WTC11 (cell line): ENCODE measurements at places on chromosomes 12 and 14.
A peak's percentile ranks its signal among the peaks of the same experiment; 100 is the strongest.

DNA sequence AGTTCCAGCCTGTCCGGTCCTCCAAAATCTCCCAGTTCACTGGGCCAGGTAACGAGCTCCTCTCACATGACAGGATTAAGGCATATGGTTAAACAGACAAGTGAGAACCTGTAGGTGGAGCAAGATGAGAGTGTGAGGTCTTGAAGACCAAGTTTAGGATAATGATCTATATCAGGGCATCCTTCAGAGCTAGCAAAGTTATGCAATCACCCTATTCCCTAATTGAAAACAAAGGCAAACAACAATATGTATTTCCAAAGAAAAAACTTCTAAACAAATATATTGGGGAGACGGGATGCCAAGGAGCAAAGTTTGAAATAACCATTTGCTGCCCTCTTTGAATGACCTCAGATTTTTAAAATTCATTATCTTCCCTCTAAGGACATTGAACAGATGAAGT, 571.2 kb downstream of the BCL11B start:
- no peak for DNase-seq
- no peaks in the 10 kb centered on the region for H3K36me3 ChIP-seq
- peaks cover 38% of the 10 kb centered on the region for H3K4me1 ChIP-seq
- H3K27ac ChIP-seq: no peak overlapping the region
- H3K27me3 ChIP-seq: no peaks in the 10 kb centered on the region
- no peak overlapping the region for H3K4me3 ChIP-seq

DNA sequence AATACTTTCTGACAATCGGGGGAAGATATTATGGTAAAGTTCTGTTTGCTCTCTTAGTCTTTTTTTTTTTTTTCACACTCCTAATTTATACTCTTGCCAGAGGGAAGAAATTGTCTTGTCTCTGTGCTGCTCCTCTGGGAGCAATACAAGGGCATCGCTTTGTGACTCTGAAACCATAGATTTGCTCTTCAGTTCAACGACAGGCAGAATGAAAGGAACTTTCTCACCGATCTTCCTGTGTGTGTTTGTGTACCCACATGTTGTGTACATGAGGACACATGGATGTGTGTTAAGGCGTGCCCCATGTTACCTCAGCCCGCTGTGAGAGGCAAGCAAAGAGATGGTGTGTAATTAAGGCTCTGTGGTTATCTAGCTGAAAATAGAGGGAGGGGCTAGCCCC, 457.6 kb downstream of the EGLN3 start:
- H3K36me3 ChIP-seq: peaks cover 11% of the 10 kb centered on the region
- H3K4me1 ChIP-seq: 0 out of 2 replicates have a peak, but pooled peaks cover 5% of the 10 kb centered on the region
- peaks cover 5% of the 10 kb centered on the region for H3K27me3 ChIP-seq
- no peak overlapping the region for H3K4me3 ChIP-seq
- no peak for DNase-seq

- no peak for DNase-seq
- H3K27ac ChIP-seq: no peak overlapping the region
- 0 out of 2 replicates have a peak, but pooled peaks cover 2% of the 10 kb centered on the region for H3K4me1 ChIP-seq
- H3K27me3 ChIP-seq: no peaks in the 10 kb centered on the region
These were observed 111.4 kb downstream of the DACT1 start for GRCh38 chr14:58749066-58749669.

GRCh38 chr14:97851428-97851995, 1054.3 kb downstream of the VRK1 start:
- H3K27me3 ChIP-seq: no peaks in the 10 kb centered on the region
- DNase-seq: no peak
- H3K4me3 ChIP-seq: no peak overlapping the region
- H3K36me3 ChIP-seq: no peaks in the 10 kb centered on the region

GRCh38 chr12:19200261-19200660, 70.7 kb downstream of the PLEKHA5 start:
- H3K27ac ChIP-seq: peak overlapping the region; percentile 68; the same call in 1 of the 2 replicates
- H3K36me3 ChIP-seq: no peaks in the 10 kb centered on the region
- peaks cover 56% of the 10 kb centered on the region for H3K4me1 ChIP-seq
- H3K27me3 ChIP-seq: no peaks in the 10 kb centered on the region
- no peak for DNase-seq
- H3K4me3 ChIP-seq: no peak overlapping the region

GRCh38 chr14:79279645-79280597, 931.4 kb downstream of the DIO2 start:
- peak; percentile 15 for DNase-seq
- H3K36me3 ChIP-seq: peaks cover 4% of the 10 kb centered on the region; the same call in 1 of the 2 replicates
- peaks cover 74% of the 10 kb centered on the region for H3K27me3 ChIP-seq

DNA sequence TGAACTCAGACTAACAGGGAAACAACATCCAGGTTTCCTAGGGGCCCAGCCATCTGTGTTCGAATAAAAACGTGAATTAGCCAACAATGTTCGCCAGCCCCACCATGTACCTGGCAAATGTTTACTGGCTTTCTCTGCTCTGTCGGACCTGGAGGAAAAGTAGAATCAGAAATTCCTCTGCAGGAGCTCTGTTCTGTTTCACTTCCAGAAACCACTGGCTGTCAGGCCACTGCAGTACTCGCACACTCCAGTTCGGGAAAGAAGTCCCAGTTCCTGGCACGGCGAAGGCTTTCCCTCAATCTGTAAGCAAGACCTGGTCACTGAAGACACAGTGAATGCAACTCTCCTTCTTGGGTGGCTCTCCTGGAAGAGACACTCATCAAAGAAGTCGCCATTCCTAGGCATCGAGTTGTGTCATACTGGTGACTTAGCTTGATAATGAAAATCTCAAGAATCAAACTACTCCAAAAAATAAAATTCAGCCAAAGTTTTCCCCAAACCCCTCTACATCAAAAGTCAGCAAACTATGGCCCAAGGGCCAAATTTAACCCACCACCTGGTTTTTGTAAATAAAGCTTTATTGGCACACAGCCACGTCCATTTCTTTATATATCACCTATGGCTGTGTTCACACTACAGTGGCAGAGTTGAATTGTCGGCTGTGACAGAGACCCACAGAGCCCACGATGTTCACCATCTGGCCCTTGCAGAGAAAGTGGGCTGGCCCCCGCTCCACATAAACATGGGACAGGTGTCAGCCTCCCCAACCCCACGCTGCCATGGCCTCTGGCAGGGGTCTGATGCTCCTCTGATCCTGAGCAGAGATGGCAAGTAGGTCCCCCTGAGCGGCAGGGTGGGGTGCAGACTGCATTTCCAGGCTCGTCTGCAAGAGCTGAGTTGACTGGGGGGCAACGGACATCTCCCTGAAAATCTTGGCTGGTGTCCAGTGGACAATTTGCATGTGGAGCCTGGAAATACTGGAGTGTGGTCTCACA, 189.2 kb upstream of the DIO3 start:
- H3K36me3 ChIP-seq: no peaks in the 10 kb centered on the region
- peaks cover 10% of the 10 kb centered on the region for H3K4me1 ChIP-seq
- H3K27ac ChIP-seq: no peak overlapping the region
- H3K27me3 ChIP-seq: no peaks in the 10 kb centered on the region
- H3K4me3 ChIP-seq: no peak overlapping the region

GRCh38 chr14:64244279-64244678, 49.9 kb downstream of the ESR2 start:
- no peaks in the 10 kb centered on the region for H3K27me3 ChIP-seq
- no peaks in the 10 kb centered on the region for H3K36me3 ChIP-seq
- no peak for DNase-seq
- H3K27ac ChIP-seq: no peak overlapping the region
- H3K4me3 ChIP-seq: no peak overlapping the region

- H3K4me3 ChIP-seq: no peak overlapping the region
- H3K4me1 ChIP-seq: no peaks in the 10 kb centered on the region
- H3K27me3 ChIP-seq: peaks cover 10% of the 10 kb centered on the region
- peaks cover 4% of the 10 kb centered on the region; the same call in 1 of the 2 replicates for H3K36me3 ChIP-seq
- DNase-seq: no peak
These were observed 130.7 kb downstream of the PHETA1 start for GRCh38 chr12:111238075-111238734.

DNA sequence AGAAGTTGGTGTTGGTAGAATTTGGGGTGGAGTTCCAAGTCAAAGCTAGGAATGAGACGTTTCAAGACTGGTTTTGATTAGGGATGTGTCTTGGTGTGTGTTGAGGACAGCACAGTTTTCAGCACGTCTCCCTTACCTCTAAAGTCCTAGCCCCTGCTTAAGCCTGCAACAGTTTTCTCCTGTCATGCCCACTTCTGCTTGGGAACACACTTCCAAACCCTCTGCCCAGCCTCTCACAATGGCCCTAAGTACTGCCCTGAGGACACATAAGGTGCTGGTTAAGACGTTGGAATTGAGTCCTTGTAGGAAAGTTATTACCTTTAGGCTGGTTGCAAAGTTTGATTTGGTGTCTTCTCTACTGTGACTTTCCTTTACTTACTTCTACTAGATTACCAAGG, 710 bp upstream of the BMAL2 start:
- no peak for DNase-seq
- no peak overlapping the region for H3K27ac ChIP-seq
- peaks cover 19% of the 10 kb centered on the region for H3K4me1 ChIP-seq
- peak overlapping the region; percentile 76 for H3K4me3 ChIP-seq
